ENCODE measurements at places on chromosomes 7 and 10.

- peak; percentile 3 for DNase-seq
These were observed 52.2 kb downstream of the GPR158 start for GRCh38 chr10:25226775-25227682.

DNA sequence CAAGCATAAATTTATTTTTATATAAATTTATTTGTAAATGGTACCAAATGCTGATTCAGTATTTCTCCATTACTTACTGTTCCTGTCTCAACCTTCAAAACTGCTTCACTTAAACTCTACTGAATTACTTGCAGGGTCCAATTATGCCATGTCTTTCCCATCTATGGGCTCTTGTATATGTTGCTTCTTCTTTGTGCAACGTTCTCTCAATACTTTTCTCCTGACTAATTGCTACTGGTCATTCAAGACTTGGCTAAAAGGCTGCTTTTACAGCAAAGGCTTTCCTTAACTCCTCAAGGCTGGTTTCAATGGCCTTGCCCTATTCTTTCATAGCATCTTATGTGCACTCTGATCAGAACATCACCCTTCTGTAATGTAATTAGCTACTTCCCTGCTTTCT is 67.9 kb downstream of the RNLS start:
- no peak for DNase-seq

DNA sequence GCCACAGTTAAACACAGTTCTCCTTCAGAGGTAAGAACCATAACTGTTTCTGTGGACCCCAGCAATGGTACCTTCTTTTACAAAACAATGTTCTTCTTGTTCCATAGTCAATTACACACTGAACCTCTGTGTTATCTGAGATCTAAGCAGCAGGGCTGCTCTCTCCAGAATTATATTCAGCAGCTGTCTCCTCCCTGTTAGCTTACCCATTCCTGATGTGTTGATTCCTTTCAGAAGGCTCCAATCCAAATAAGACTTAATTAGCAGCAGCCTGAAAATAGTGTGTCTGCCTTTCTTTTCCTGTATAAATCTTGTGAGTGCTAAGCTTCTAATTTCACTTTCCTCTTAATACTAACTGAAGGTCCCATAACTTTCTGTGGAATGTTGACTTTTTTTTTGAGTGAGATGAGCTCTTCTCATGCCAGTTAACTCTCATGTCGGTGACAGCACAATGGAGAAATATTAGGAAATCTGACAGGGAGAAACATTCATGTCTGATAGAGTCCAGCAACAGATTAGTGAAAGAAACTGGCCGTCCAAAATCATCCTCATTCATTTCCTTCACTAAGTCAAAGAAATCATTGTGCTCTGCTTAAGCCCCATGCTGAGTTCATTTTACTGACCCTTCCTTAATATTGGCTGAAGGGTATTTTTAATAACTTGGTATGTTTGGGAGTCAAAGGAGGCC is 226.5 kb downstream of the PRKG1 start:
- no peak for DNase-seq

- DNase-seq = no peak
These were observed 3.1 kb upstream of the CLIP2 start for GRCh38 chr7:74286131-74286530.

DNA sequence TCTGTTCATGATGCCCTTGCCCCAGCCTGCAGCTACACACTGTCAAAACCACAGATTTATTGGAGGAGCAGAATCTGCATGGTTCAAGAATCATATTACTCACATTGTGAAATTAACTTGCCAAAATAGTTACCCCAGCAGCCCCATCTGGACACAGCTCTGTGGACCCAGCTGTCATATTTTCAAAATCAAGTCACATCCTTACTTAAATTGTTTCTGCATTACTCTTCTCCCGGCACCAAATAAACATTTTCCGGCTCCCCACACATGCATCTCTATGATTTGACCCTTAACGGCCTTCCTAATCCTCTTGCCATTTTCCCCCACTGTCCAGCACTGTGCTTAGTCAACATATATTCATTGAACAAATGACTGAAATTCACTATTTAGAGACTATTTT is 43.8 kb upstream of the GPR26 start:
- no peak for DNase-seq

- no peak for DNase-seq
These were observed 164.3 kb upstream of the TCERG1L start for GRCh38 chr10:131475803-131476202.

GRCh38 chr7:24290004-24290641 is 6.1 kb downstream of the NPY start:
- DNase-seq = peak; percentile 25

DNA sequence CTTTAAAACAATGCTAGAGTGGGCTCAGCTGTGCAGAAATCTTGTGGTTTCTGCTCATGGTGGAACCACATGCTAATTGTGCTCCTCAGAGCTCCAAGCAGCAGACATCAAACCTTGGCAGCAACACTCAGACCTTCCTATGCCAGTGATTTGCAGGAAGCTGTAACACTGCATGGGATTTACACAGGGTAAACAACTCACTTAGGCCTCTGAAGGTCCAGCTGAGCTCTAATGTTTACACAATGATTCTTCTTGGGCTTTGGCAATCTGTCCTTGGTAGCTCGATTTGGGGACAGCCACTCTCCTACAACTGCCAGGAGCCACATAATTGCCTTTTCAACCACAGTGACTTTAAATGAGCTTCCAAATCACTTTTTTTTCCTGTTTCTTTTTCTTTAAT is 97.7 kb upstream of the PDLIM1 start:
- no peak for DNase-seq

DNA sequence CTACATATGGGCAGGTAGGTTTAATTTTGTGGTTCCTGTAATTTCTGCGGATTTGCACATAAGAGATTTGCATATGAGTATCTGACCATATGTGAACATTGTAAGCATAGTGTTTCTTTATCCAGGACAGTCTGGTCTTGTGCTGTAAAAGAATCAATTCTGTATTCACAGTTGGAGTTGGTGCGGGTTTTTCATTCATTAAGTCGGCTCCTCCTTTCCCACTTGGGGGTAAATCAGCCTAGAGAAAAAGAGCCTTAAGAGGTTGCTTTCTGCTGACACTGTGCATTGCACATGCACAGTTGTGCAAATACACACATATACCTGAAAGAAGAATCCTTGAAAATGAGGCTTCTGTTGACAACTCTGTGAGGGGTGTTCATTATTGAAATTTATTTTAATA is 6.1 kb upstream of the CYP26C1 start:
- no peak for DNase-seq

- no peak for DNase-seq
These were observed 59.8 kb downstream of the COA1 start for GRCh38 chr7:43669286-43670081.

GRCh38 chr10:89887406-89887805 is 186.0 kb downstream of the KIF20B start:
- DNase-seq = no peak

GRCh38 chr10:70493660-70494234 is 15.2 kb downstream of the PALD1 start:
- DNase-seq = no peak

- no peak for DNase-seq
These were observed 43.5 kb upstream of the MSRB2 start for GRCh38 chr10:23051855-23052331.

DNA sequence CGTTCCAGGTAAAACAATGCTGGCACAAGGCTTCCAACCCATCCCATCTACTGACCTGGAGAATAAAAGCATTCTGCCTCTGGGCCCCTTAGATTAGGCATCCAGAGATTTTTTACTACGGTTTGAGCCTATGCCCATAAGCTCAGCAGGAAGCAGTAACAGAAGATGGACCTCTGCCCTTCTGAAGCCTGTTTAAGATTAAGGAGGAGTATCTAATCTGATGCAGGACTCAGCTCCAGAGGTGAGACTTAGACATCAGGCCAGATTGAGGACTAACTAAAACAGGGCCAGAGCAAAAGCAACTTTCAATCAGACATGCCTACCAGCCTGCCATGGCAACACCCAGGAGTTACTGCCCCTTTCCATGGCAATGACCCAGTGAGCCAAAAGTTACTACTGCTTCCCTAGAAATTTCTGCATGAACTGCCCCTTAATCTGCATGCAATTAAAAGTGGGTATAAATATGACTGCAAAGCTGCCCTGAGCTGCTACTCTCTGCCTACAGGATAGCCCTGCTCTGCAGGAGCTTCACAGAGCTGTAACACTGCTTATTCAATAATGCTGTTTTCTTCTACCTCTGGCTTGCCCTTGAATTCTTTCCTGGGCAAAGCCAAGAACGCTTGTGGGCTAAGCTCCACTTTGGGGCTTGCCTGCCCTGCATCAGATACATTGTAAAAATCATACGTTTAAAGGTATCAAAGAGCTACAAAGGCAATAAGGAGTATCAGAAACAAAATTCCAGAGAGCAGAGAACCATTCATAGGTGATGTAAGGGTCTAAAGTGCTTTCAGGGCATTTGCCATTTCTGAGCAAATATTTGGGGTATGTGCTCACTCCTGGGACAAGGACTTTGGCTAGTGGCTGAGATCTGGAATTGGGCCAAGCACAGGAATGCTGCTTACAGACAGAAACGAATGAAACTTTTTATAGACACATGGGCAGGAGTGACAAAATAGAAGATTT is 25.0 kb upstream of the CNNM1 start:
- DNase-seq = no peak

- no peak for DNase-seq
These were observed 14.6 kb downstream of the SFRP4 start for GRCh38 chr7:37901890-37902524.

GRCh38 chr10:72108830-72109635 is 20.7 kb upstream of the SPOCK2 start:
- DNase-seq = no peak

GRCh38 chr10:498760-499435 is 190.6 kb downstream of the DIP2C start:
- DNase-seq = no peak

- DNase-seq = no peak
These were observed 975.8 kb upstream of the LRRTM3 start for GRCh38 chr10:65950075-65950474.

DNA sequence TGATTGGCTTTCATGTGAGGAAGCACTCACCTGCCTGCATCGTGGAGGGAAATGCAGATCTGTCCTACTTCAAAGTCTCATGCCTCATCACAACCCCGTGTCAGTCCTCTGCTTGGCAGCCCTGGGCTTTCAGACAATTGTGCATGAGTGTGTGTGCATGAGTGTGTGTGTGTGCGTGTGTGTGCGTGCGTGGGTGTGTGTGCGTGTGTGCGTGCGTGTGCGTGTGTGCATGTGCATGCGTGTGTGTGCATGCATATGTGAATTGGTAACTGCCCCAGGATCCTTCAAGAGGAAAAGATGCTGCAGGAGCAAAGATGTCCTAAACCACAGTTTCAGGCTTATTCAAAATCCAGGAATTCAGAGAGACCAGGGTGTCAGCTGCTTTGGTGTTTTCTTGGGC is 71.3 kb downstream of the LANCL2 start:
- DNase-seq = no peak

- peak; percentile 82 for DNase-seq
These were observed 701 bp upstream of the GBX1 start for GRCh38 chr7:151168003-151168786.

DNA sequence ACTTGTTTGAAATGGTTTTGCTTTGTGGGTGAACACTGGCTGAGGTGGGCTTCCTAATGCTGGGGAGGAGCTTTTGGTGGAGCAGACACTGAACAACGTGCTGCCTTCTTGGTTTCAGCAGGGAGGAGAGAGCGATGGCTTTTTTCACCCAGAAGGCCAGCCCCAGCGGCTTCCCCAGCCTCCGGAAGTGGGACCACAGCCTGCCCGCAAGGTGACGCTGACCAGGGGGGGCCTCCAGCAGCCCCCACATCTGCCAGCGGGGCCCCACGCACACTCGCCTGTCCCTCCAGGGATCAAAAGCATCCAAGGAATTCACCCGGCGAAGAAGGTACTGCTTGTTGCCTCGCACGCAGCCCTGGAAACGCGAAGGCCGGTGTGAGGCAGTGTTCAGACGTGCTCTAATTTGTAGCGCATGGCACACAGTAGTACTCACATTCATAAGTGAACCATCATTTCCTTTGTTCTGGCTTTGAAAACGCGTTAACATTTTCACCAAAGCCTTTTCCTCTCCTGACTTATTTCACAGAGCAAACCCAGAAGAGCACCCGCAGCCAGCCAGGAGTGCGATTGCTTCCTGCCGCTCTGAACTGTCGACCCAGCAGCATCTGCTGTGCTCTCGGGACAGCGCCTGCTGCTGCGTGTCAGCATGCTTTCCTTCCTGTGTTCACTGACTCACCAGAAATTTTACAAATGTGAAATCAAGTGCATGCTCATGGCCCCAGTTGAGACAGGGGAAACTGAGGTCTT is 48.4 kb downstream of the SHH start:
- no peak for DNase-seq

GRCh38 chr7:26238032-26238431 is 36.5 kb downstream of the CBX3 start:
- no peak for DNase-seq

DNA sequence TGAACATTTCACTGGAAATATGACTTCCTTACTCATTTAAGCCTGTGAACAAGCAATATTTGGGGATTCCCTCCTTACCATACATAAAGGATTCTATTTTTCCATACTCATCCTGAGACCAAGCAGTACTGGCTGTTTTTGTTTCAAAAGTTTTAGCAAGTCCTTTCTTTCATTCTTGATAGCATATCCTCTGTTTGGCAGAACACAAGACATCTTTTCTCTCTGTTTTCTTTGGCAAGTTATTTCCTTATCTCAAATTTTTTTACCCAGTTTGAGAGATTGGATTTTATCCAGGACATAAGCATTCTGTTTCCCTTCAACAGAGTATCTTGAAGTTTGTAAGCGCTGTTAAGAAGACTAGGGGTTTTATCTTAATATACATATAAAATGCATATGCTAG is 3.0 kb upstream of the WASL start:
- DNase-seq = no peak

GRCh38 chr10:73042130-73042529 is 54.5 kb downstream of the P4HA1 start:
- no peak for DNase-seq

DNA sequence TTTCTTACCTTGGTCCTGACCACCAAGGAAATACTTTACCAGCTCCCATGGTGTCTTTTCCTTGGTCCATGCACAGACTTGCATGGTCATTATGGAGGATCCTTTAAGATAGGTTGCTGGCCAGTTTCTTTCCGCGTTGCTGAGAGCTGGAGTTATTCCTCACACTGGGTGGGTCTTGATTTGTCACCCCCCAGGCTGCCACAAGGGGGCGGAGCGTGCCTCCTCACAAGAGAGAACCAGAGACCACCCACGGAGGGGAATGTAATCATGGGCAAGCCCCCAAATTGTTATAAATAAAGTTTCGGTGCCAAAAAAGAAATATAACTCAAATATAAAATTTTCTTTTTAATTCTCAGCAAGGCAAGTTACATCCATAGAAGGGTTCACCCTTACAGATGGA is 10.5 kb upstream of the TRIM24 start:
- DNase-seq = no peak

- no peak for DNase-seq
These were observed 25.2 kb downstream of the PHTF2 start for GRCh38 chr7:77823787-77824186.

Data from NCI-H1930 (cell line).